PC-3 (cell line): ENCODE measurements at places on chromosomes 2 and 18. TPM values are rescaled to one million over a fixed set of nuclear protein-coding genes. Genes with fewer than 3 reads are reported as not detected.

The DSG3 gene
- total RNA-seq = not detected in 2 replicates

The POTEI gene
- not detected in 2 replicates for total RNA-seq

The TCF23 gene
- total RNA-seq = not detected in 2 replicates

GRCh38 chr18:23237524-23238151 lies 102.4 kb downstream of the CABLES1 start:
- DNase-seq = no peak

DNA sequence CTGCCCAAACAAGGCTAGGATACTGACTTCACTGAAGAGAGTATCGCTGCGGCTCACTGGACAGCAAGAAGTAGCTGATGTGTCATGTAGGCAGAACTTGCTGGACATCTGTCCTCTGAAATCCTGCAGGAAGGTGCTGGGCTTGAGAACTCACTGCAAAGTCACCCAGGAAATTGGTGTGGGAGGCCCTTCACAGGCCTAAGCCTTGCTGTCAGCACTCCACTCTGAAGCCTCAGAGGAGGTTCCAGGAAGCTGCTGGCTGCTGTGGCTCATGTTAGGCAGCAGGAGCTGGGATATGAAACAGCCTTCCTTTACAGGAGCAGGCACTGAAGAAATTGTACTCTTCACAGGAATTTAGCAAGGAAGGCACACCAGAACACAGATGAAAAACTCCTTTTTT lies 88.3 kb upstream of the CCDC68 start:
- no peak for DNase-seq

DNA sequence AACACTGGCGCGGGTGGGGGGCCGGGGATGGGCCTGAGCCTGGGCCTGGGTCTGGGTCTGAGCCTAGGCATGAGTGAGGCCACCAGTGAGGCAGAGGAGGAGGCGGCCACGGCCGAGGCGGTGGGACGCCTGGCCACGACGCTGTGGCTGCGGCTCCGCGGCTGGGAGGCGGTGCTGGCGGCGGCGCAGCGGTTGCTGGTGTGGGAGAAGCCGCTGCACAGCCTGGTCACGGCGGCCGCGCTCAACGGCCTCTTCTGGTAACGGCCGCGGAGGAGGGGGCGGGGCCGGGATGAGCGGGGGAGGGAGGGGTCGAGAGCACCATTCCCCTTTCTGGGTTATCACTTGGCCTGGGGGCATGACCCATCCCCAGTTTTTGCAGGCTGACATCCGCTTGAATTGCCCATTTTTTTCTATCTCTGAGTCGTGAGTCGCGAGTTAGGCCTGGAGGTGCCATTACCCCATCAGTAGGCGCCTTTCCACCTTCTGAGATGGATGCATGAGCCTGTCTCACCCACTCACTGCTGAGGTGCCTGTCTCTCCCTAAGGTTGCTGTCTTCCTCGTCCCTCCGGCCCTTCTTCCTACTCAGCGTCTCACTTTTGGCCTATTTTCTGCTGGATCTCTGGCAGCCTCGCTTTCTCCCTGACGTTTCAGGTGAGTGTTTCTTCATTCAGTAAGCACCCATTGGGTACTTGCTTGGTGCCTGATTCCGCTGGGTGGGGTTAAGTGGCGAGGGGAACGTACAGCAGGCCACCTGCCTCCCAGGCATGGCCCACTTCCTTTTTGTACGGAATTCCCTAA lies 501 bp downstream of the RETREG2 start:
- DNase-seq = peak; percentile 13

DNA sequence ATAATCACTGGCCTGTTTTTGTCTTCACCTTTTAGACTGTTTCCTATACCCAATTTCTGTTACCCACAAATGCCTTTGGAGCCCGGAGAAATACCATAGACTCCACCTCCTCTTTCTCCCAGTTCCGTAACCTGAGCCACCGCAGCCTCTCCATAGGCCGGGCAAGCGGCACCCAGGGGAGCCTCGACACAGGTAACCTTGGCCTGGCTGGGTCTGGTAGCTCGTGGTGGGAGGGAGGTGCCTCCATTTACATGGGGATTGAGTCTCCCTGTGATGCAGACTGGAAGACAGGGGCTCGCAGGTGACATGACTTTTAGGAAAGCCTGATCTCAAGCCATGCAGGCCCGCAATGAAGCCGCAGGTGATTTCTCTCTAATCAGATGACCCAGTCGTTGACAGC lies 100.6 kb downstream of the CABLES1 start:
- no peak for DNase-seq

DNA sequence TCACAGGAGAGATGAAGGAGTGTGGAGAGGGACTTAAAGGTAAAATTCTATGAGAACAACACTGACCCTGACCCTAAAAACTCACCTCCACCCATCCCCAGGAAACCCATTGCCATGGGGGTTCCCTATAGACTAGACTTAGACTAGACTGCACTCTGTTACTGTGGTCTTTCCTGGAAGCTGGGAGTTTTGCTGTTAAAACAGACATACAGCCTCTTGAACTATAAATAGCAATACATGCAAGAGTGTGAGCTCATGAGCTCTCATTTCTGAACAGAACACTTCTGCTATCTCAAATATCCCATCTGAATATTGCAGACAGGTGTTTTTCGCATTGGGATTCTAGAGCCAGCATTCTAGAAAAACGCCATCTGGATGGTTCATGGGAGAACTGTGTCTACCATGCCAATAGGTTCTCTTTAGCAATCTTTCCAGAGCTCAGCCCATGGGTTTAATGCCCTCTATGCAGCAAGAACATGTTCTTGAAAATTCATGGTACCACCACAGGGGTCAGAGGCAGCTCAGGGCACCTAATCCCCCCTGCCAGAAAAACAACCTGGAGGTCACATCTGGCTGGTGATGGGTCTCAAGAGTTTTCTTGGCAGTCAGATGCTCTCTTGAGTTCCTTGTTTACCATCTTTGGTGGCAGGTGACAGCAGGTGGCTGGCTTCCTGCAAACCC lies 51.9 kb downstream of the SLC14A2 start:
- no peak for DNase-seq
